ENCODE measurements at places on chromosomes 2 and 18.

DNA sequence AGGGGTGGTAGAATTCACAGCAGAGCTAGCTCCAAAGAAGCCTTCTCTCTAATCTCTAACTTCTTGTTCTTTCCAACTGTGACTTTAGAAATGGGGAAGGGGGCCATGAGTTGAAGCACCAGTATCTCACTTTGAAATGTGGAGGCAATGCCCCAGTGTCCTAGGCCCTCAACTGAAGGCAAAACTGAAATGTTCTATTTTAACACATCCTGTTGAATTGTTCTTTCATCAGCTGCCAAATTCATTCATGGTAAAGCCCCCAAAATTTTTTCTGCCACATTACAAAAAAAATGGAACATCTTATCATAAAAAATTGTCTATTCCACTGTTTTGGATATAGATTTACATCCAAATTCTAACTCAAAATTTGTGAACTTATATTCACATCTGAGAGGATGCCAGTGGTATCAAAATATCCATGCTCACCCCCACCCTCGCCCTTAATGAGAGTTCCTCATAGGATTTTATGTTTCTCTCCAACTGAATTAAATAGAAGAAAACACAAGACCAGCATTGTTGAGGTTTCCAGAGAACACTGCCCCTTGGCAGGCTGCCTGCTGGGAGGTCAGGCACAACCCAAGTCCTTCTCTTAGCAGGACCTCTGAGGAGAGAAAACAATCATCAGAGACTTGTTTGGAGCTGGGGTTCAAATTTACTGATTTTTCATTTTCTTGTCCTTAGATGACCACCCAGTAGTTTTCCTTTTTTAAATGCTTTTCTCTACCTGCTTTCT, 147.4 kb upstream of the PGAP1 start:
- DNase-seq = no peak

DNA sequence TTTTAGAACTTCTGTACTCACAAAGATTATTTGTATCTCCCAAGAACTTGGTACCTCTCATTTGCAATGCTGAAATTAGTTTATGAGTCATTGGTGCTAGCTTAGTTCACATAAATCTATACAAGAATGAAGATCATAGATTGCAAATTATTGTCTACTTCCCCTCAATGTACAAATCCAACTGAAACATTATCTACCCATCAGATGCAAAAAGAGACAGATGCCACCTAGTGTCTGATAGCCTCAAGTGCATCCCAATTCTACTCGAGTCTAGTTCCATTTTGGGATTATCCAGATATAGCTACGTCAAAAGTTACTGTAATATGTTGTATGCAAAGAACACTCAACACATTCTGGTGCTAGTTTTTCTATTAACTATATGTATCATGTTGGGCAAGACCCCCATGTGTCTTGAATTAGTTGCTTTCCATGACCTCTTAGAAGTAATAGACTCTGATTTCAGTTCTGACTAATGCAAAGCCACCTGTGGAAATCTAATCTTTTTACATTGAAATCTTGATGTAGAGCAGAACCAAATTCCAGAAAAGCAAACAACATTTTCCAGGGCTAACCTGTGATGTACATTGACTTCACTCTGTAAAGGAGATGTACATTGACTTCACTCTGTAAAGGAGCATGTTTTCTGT, 210.0 kb downstream of the RBM43 start:
- DNase-seq = peak; percentile 23

- DNase-seq = no peak
Observed at GRCh38 chr2:233844064-233844807, 10.1 kb downstream of the HJURP start.

DNA sequence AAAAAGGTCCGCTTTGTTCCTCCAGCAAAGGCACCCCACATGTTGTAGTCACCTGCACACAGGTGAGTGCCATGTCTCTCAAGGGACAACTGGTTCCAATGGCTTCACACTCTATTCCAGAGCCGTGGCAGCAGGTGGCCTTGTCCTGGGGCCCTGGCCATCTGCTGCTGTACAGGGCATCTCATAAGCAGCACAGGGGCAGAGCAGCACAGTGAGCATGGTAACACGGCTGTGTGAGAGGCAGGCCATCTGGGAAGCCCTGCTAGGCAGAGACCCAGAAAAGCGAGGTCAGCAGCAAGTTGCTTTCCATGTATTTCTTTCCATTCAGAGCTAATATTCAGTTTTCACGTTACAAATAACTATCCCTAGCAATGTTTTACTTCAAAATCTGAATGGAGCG, 54.7 kb downstream of the CMPK2 start:
- DNase-seq = no peak

DNA sequence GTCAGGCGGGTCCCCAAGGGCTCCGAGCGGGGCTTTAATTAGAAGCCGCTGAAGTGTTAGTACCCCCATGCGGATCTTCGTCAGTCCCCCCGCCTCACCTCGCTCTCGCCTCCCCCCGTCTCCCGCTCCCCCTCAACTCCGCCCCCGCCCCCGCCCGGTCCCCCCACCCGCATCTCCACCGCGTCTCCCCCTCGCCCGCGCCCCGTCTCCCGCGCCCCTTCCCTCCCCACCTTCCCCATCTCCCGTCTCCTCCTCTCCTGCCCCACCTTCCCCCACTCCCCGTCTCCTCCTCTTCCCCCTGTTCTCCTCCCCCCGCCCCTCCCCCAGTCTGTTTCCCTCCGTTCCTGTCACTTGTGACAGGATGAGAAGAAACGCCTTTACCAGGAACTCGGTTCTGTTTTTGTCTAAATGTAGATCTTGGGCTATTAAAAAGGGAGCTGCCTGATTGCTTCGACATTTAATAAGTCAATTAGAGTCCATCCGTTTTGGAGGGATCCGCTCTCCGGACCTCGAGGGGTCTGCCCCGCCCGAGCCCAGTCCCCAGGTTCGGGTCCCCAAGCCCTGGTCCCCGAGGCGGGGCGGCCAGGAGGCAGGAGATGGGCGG, 969 bp upstream of the ALKAL2 start:
- peak; percentile 16 for DNase-seq

DNA sequence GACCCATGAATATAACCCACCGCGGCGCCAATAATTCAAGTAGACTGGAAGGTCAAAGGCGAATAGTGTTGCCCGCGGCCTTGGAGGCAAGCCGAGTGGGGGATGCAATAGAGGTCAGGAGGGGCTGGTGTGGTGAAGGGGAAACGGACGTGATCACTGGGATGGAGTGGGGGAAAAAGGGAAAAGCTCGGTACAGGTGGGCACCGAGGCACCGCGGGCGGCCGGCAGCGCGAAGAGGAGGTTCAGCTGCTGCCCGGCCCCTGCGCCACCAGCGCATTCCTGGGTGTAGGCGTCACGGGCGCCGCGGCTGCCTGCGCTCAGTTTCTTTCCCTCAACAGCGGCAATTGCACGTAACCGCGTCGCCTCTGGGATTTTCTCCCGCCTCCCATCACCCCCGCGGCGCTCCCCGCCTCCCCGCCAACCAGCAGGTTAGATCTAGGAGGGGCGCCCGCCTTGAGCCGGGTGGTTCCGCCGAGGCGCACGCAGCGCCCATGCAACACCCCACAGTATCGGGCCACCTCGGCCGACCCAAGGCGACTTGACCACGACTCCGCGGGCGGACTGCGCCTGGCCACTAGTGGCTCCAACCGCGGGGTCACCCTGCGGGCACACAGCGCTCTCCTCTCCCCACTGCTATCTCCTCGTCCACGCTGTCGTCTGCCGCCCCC, 1.5 kb downstream of the RND3 start:
- DNase-seq = peak; percentile 52

DNA sequence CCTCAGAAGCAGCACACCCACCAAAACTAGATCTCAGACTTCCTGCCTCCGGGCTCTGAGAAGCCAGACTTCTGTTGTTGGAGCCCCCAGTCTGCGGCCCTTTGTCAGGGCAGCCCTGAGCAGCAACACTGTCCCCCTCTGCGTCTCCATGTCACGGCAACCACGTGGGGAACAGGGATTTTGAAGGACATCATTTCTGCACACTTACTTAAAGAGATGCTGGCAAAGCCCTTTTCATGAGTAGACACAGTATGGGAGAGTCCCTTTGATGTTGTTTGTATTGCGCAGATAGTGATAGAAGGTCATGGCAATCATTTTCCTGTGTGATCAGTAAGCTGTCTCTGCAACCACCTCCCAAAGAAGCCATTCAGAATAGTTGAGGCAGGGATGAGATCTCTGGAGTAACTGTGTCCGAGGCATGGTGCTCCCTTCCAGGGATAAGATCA, 69.1 kb upstream of the ID2 start:
- DNase-seq = no peak

GRCh38 chr18:48934723-48935432, 15.9 kb downstream of the SMAD7 start:
- DNase-seq = no peak

DNA sequence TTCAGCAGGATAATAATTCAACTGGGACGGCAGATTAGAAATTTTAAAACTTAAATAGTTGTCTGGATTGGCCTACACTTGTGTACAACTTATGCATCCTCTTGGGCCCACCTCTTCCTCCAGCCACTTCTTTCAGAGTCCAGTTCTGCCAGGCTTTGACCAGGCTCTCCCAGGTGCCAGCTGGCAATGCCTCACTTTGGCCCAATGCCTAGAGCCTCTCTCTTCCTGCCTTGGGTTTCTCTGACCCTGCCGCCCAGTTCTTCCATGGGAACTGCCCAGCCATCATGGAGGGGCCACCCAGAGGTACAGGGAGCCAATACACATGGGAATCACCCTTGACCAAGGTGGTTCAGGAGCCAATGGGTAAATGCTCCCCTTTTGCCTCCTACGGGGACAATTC, 135.5 kb downstream of the IRS1 start:
- DNase-seq = no peak

GRCh38 chr2:63051795-63052333, 1.2 kb downstream of the OTX1 start:
- DNase-seq = no peak

DNA sequence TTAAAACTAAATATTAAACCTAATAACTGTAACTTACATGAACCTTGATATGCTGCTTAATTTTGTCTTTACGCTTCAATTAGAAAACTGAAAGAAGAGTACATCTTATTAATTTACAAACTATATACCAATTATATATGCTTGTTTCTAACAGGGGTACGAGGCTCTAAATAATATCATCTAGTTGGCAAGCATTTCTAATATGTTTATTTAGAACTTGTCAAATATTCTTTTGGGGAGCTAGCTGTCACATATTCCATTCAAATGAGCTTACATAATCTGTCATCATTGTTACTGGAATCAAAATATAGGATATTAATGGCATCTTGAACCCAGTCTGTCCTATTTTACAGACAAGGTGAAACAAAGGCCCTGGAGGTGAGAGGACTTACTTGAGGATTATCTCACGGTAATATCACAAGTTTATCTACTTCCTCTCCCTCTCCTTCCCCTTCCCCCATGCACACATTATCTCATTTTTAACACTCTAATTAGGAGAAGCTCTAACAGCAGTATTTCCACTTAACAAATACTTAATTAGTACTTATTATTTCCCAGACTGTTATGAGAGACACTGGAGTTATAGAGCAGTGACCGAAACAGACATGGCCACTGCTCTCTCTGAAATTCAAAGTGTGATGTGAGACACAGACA, 3.5 kb downstream of the PRKD3 start:
- DNase-seq = no peak

GRCh38 chr2:218125095-218125494, 733 bp upstream of the CXCR2 start:
- no peak for DNase-seq

DNA sequence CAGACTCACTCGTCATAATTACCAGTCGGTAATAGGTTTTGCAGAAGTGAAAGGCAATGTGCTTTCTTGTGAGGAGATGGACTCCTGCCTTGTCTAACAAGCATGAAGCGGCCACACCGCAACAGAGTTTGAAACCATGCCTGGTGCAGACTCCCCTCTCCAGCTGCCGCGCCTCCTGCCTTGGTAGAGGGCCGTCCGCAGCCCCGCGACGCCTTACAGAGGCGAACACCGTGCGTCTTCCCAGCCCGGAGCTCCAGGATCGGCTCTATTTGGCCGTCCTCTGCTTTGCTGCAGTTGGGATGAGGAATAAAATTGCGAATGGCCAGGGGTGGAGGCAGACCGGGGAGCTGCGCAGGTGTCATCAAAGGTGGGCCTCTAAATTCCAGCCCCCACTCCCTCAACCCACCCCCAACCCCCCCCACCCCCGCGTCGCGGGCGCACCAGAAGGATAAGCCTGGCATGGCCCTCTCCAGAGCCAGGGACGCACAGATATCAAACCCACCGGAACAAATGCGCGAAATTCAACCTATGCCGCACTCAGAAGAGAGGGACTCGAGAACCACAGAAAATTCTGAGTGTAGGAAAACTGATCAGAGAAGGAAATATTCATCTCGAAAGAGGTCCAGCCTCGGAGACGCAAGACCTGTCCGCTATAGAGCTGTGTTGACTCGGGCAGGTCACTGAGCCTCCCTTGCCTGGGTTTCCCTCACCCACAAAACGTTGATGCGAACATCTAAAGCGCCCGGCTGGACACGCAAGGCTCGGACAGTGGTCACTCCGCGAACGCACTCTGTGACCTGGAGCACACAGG, 1.1 kb downstream of the TRABD2A start:
- DNase-seq = no peak

DNA sequence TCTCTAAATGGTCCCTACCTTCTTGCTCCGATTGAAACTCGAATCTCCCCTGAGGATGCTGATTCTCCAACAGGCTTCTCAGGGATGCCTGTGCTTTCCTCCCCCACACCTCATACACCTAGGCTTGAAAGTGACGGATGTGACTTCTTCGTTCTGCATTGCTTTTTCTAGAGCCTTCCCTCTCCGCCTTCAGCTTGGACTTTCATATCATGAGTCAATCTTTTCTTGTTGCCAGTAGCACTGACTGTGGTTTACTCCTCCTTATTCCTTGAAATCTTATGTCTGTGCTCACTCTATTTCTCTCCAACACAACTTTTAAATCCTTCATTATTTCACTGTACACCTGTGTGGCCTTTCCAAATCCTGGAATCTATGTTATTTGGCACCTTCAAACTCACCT, 451.4 kb downstream of the TMX3 start:
- no peak for DNase-seq

- DNase-seq = peak; percentile 20
Observed at GRCh38 chr2:205892251-205892655, 193.7 kb downstream of the INO80D start.

DNA sequence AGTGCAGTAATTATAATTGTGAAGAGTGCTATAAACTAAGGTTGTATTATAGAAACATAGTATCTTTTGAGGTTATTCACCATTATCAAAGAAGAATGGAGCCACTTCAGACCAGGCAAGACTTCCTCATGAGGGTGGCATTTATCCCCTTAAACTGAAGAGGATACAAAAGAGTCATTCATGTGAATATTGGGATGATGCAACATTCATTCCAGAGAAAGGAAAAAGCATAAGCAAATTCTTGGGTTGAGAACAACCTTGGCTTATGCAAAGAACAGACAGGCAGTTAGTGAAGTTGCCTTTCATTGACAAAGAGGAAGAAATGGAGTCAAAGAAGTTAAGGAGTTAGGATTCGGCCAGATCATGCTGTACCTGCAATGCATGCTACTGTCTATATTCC, 682.5 kb downstream of the MBD2 start:
- DNase-seq = no peak

- no peak for DNase-seq
Observed at GRCh38 chr2:64474121-64474571, 20.2 kb downstream of the LGALSL start.

- DNase-seq = no peak
Observed at GRCh38 chr18:8229787-8230186, 379.4 kb upstream of the RAB12 start.
